ENCODE measurements at places on chromosomes 5 and 9.
A peak's percentile ranks its signal among the peaks of the same experiment; 100 is the strongest.

DNA sequence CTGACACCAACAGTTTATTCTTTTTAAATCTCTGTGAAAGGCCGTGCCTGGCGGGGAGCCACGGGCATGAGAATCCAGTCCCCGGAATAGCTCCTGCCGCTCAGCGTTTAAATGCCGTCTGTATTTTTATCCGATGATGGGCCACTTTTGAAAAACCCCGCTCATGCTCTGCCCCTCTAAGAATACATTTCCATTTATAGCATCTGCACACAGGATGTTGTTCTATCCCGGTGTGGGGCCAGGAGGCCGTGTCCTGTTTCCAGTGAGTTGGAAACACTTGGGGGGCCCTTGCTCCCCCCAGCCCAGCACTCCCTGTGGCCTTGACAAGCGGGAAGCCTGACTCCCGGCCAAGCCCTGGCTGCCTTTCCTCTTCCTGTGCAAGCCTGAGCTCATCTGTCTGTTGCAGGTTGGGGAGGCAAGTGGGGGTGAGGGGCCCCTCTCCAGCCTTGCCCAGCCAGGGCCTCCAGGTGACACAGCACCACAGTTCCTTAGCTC is 39.0 kb downstream of the ERGIC1 start:
- no peaks in the 10 kb centered on the region for H3K36me3 ChIP-seq
- DNase-seq = no peak
- H3K4me1 ChIP-seq = peaks cover 8% of the 10 kb centered on the region
- H3K27me3 ChIP-seq = no peaks in the 10 kb centered on the region

GRCh38 chr9:13942695-13943094 is 371.2 kb downstream of the NFIB start:
- H3K27me3 ChIP-seq = no peaks in the 10 kb centered on the region
- no peaks in the 10 kb centered on the region for H3K36me3 ChIP-seq
- no peak overlapping the region for H3K27ac ChIP-seq
- no peaks in the 10 kb centered on the region for H3K4me1 ChIP-seq
- no peak overlapping the region for H3K4me3 ChIP-seq
- no peak for DNase-seq

DNA sequence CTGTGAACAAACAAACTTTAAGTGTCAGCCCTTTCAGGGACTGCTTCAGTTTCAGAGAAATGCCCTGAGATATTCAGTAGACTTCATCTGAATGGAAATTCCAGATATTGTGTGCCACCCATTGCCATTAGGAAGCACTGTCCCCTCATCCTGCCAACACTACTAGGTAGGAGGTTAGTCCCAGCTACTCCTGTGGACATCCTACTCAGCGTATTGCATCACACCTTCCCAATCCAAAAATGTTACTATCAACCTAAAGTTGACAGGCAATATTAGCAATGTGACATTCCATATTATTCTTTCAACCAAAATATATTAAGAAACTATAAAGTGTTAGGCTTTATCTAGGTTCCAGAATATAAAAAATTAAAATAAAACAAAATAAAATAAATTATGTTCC is 552.0 kb upstream of the ST8SIA4 start:
- DNase-seq = no peak
- no peak overlapping the region for H3K27ac ChIP-seq
- no peak overlapping the region for H3K4me3 ChIP-seq
- no peaks in the 10 kb centered on the region for H3K4me1 ChIP-seq
- no peaks in the 10 kb centered on the region for H3K27me3 ChIP-seq

DNA sequence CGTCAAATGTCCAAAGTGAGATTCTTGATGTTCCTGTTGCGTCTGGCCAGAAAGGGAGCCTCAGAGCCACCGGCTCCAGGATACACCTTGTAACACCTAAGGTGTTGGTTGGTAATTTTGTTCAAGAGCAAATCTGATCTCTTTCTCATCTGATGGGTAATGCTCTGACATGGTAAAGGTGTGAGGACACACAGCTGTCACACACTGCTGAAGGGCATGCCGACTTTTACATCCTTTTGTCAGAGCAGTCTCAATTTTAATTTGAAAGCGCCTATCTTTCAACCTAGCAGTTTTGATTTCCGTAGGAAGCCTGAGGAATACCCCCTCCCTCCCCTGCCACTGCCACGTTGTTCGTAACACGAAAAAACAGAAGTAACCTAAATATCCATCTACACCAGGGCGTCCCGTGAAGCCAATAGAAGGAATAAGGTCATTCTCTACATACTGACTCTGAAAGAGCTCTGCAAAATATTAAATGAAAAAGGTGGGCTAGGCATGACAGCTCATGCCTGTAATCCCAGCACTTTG is 57.4 kb downstream of the TSTD2 start:
- no peaks in the 10 kb centered on the region for H3K4me1 ChIP-seq
- H3K27me3 ChIP-seq = no peaks in the 10 kb centered on the region
- peak overlapping the region; percentile 94 for H3K4me3 ChIP-seq
- H3K27ac ChIP-seq = no peak overlapping the region

DNA sequence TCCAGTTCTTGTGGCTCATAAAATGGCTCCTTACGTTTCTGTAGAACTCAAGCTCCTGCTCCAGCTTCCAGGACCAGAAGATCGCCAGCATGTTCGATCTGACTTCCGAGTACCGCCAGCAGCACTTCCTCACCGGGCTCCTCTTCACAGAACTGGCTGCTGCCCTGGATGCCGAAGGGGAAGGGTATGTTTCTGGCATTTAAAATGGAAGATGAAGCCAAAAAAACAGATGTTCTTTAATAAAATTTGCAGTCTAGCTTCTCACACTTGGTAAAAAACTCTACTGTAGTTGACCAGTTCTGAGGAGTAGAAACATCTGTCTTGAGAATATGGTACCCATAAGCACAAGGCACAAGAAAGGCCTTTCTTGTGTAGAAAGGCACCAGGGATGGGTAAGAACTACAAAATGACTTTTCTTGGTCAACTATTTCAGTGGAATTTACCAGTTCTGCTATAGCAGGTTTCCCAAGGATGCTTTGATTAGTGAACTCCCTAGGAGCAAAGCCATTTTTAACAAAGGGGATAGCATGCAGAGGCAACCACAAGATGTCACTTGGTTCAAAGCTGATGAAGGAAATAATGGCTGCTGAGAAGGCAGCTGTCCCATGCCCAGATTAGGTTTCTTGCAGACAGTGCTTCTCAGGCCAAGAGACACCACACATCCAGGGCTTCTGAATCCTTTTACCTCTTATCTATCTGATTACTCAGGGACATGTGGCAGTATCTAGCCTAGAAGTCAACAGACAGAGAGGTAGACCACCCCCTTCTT is 192.4 kb downstream of the DOCK8 start:
- peaks cover 3% of the 10 kb centered on the region for H3K4me1 ChIP-seq
- no peaks in the 10 kb centered on the region for H3K27me3 ChIP-seq
- no peak overlapping the region for H3K27ac ChIP-seq
- no peak overlapping the region for H3K4me3 ChIP-seq
- DNase-seq = no peak

DNA sequence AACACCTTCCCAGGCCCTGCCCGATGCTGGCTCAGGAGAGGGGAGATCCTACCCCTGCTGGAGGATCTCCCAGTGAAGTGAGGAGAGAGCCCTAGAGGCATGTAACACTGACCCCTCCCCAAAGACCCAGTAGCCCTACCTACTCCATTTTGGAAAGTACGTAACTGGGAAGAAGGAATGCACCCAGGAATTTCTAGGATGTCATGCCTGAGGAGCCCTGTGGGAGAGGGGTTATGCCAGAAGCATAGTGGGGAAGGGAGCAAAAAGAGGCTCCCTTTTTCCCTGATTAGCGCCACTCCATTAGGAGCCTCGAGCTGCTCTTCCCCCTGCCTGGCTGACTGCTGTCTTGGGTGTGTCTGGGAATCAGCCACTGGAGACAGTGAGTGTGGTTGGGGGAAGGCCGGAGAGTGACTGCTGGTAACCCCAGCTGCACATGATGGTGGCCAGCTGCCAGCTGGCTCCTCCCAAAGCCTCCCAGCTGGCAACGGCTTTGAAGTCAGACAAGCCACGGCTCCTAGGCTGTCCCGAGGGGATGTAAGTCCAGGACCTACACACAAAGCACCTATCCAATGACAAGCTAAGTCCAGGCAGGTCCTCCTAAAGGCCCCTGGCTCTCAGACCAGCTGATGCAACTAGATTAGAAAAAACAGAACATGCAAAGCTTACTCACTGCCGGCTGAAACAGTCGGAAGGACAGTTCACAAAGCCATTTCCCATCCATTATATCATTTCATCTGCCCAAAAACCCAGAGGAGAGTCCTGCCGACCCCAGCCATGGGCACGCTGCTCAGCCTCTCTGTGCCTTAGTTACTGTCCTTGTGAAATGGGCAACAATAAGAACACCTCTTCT is 136.5 kb upstream of the ABCA1 start:
- peaks cover 8% of the 10 kb centered on the region for H3K4me1 ChIP-seq
- H3K27ac ChIP-seq = no peak overlapping the region
- H3K4me3 ChIP-seq = no peak overlapping the region
- peaks cover 14% of the 10 kb centered on the region for H3K27me3 ChIP-seq
- no peaks in the 10 kb centered on the region for H3K36me3 ChIP-seq

GRCh38 chr9:75149841-75150241 is 61.5 kb downstream of the OSTF1 start:
- H3K36me3 ChIP-seq = peaks cover 23% of the 10 kb centered on the region
- H3K27me3 ChIP-seq = no peaks in the 10 kb centered on the region
- H3K4me3 ChIP-seq = peak overlapping the region; percentile 66
- DNase-seq = no peak
- peaks cover 56% of the 10 kb centered on the region for H3K4me1 ChIP-seq
- H3K27ac ChIP-seq = peak overlapping the region; percentile 82

DNA sequence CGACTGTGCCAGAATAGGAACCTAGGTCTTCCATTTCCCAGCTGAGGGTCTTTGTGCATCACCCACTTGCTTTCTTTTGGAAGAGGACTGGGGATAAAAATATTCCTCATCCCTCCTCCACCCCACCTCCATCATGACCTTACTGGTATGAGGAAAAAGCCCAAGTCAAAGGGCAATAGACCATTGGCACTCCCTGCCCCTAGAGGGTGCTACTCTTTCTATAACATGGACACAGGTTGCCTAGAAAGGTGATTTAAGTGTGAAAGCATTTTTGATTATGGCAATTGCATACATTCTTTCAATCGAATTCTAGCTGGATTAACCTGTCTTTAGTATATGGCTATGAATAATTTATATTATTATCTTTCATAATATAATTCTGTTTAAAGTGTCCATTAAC is 22.8 kb upstream of the ZNF618 start:
- peaks cover 7% of the 10 kb centered on the region for H3K27me3 ChIP-seq
- H3K4me1 ChIP-seq = no peaks in the 10 kb centered on the region
- H3K36me3 ChIP-seq = peaks cover 11% of the 10 kb centered on the region
- DNase-seq = no peak

GRCh38 chr5:103648086-103648485 is 85.5 kb upstream of the NUDT12 start:
- no peaks in the 10 kb centered on the region for H3K36me3 ChIP-seq
- no peak overlapping the region for H3K27ac ChIP-seq
- H3K4me1 ChIP-seq = no peaks in the 10 kb centered on the region
- DNase-seq = no peak
- no peak overlapping the region for H3K4me3 ChIP-seq
